ENCODE measurements at places on chromosomes 1 and 21.

DNA sequence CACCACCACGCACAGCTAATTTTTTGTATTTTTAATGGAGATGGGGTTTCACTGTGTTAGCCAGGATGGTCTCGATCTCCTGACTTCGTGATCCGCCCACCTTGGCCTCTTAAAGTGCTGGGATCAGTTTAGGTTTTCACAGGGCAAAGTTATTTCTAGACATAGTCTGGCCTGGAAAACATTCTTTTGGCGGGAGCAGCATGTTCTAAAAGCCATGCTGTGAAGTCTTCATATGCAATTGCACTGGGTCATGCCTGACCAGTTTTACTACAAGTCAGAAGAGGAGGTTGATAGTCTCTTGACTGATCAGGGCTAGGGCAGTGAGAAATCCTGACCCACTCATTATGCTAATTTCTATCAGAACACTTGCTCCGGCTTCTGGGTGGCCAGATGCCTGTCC is 131.6 kb upstream of the POU3F1 start:
- DNase-seq: no peak

GRCh38 chr1:186735463-186735862 is 55.2 kb upstream of the PTGS2 start:
- no peak for DNase-seq

DNA sequence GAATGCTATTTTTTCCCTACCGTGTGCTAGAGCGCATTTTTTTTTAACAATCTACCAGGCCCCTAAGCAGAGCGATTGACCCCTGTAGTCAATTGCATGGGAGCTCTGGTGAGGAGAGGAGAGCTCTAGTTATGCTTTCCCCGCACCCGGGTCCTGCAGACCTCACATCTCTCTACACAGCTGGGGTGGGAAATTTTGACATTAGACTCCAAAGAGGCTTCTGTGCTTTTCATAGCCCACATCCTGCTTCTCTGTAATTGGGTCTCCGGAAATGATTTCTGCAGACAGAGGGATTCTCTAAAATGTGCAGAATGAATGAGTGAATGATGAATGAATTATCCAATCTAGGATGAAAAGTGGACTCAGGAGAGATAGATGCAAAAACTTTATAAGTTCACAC is 41.5 kb upstream of the DUSP10 start:
- DNase-seq: no peak

DNA sequence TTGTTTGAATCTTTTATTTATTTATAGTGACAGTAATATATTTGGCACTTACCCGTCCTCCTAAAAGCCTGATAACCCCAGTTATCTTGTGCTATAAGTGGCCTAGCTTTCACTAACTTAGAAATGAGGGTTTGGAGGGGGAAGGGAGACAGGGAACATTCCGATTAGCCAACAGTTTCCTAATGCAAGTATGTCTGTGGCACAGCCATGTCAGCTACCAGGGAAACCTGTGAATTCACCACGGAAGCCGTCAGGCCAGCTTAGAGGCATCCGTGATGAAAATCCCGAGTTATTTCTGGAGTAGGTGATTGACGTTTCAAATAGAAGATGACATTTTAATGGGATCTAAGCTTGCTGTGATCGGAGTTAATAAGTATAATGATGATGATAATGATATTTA is 39.4 kb upstream of the BCL10 start:
- DNase-seq: no peak

GRCh38 chr1:151774256-151774922 is 11.1 kb upstream of the MRPL9 start:
- no peak for DNase-seq

DNA sequence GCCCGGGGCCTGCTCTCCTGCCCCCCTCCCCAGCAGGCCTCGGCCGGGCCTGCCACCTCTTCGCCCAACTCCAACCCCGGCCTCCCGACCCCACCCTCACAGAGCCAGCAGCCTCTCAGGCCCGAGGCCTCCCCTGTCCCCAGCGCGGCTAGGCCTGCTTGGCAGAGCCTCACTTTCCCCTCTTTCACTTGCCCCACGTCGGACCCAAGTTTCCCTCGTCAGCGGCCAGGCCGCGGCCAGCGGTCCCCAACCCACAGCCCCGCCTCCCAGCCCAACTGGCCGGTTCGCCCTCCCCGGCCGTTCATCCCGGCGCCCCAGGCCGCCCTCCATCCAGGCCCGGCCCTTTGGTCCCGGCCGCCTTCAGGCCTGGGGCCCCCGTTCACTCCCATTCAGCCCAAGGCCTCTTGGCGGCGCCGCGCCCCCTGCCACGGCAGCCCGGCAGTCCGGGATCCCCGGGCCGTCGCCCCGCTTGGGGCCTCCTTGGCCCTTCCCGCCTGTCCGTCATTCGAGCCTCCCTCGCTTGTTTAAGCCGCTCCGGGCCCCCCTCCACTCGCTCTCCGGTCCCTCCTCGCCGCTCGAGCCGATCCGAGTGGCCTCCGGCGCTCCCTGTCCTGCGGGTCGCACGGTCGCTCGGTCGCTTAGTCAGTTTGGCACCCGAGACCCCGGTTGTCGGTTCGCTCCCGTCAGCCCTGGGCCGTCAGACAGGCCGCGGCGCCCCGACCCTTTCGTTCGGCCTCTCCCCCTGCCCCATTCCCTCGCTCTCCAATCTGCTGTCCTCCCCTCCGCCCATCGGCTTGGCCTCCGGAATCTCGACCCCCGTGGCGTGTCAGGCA is 1.4 kb downstream of the LRRC41 start:
- DNase-seq: peak; percentile 21

- peak; percentile 23 for DNase-seq
Observed at GRCh38 chr1:224182057-224182865, 779 bp upstream of the DEGS1 start.
